Activated CD4-positive, alpha-beta T cell treated with anti-CD3 and anti-CD28 coated beads for 24 hours (primary cell): ENCODE measurements at places on chromosomes 6 and 20.
A peak's percentile ranks its signal among the peaks of the same experiment; 100 is the strongest.

DNA sequence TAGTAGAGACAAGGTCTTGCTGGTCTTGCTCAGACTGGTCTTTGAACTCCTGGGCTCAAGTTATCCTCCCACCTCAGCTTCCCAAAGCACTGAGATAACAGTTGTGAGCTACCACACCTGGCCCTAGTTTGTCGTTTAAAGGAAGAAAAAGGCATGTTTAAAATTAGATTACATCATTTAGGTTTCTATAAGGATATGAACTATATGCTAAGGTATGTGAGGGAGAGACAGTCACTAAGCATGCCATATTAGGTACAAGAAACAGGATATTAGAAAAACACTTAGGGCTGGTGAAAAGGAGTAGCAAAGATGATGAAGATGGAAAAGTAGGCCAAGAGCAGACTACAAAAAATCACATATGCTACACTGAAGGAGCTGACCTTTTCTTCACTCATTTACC, 106.4 kb downstream of the ASCC3 start:
- DNase-seq, result no peak

DNA sequence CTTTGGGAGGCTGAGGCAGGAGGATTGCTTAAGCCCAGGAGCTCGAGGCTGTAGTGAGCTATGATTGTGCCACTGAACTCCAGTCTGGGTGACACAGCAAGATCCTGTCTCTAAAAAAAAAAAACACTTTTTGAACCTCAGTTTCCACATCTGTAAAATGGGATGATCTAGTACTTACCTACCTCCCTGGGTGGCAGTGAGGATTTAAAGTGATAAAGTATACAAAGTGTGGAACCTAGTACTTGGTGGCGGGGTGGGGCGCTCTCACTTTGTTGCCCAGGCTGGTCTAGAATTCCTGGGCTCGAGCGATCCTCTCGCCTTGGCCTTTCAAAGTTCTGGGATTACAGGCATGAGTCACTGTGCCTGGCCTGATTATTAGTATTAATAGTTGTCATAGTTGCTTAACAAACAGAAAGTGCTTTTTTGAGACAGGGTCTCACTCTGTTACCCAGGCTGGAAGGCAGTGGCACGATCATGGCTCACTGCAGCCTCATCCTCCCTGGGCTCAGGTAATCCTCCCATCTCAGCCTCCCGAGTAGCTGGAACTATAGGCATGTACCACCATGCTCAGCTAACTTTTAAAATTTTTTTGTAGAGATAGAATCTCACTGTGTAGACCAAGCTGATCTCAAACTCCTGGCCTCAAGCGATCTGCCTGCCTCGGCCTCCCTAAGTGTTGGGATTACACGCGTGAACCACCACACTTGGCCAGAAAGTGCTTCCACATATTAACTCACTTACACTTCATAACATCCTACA, 7.0 kb upstream of the PLTP start:
- no peak for DNase-seq

- no peak for DNase-seq
These were observed 17.7 kb downstream of the HCK start for GRCh38 chr20:32069711-32070110.

GRCh38 chr6:1212919-1213318, 99.0 kb upstream of the FOXQ1 start:
- no peak for DNase-seq

- no peak for DNase-seq
These were observed 4.2 kb downstream of the PHIP start for GRCh38 chr6:79073888-79074287.

DNA sequence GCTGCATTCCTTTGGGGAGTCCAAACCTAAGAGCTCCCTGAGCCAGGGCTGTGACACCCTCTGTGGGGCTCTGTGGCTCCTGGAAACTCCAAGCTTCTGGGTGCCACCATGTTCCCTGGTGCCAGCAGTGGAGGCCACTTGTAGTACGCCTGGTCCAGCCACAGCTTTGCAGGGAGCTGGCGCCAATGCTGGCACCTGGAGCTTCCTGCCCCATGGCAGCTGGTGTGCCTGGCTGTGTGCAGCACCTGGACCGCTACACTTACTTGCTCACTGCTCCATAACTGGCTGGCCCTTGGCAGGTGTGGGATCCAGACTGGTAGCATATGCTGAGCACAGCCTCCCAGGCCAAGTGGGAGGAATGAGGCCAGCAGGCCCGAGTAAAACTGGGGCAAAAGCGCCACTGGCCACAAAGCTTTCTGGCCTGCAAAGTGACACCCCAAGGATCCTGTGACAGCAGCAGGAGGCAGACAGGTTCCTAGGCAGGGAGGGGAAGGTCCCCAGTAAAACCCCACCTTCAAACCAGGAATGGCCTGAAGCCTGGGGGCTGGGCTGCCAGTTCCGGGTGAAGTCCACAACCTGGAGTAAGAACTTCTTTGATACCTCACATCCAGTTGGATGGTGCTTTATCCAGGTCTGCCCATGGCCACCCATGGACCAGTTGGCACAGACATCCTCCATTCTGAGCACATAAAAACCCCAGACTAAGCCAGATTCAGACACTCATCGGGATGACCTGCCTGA, 461.0 kb downstream of the TBC1D32 start:
- no peak for DNase-seq

DNA sequence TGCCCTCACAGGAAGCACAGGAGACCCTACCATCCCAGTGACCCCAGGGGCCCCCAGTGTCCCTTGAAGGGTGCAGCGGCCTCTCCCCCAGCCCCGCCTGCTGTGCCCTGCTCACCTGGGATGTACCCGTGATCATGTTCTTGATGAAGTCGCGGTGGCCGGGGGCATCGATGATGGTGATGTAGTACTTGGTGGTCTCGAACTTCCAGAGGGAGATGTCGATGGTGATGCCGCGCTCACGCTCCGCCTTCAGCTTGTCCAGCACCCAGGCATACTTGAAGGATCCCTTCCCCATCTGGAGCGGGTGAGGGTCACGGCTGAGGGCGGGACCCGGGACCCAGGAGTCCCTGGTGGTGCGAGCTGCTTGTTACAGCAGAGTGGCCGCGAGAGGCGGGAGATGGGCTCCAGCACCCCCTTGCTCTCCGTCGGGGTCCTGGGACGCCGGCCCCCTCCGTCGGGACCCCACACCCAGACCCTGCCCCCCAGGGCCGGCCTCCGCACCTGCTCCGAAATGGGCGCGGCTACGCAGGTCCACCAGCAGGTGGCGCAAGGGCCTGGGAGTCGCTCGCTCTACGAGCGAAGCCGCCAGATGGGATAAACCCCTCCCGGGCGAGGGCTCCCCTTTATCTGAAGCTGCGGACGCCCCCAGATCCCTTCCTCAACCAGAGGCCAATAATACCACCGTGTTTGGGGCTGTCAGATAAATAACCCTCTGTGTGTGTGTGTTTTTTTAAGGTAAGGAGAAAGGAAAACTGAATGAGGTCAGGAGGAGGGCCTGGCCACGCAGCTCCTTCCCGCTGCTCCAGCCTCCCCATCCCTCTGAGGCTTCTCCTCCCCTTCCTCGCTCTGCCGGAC, 2.9 kb downstream of the EEF1A2 start:
- DNase-seq, result peak; percentile 72

- no peak for DNase-seq
These were observed 29.3 kb upstream of the PDYN start for GRCh38 chr20:2023151-2023550.

- DNase-seq, result no peak
These were observed 182.6 kb upstream of the JAG1 start for GRCh38 chr20:10856237-10857015.

- no peak for DNase-seq
These were observed 38.1 kb downstream of the FAM50B start for GRCh38 chr6:3887150-3887700.

DNA sequence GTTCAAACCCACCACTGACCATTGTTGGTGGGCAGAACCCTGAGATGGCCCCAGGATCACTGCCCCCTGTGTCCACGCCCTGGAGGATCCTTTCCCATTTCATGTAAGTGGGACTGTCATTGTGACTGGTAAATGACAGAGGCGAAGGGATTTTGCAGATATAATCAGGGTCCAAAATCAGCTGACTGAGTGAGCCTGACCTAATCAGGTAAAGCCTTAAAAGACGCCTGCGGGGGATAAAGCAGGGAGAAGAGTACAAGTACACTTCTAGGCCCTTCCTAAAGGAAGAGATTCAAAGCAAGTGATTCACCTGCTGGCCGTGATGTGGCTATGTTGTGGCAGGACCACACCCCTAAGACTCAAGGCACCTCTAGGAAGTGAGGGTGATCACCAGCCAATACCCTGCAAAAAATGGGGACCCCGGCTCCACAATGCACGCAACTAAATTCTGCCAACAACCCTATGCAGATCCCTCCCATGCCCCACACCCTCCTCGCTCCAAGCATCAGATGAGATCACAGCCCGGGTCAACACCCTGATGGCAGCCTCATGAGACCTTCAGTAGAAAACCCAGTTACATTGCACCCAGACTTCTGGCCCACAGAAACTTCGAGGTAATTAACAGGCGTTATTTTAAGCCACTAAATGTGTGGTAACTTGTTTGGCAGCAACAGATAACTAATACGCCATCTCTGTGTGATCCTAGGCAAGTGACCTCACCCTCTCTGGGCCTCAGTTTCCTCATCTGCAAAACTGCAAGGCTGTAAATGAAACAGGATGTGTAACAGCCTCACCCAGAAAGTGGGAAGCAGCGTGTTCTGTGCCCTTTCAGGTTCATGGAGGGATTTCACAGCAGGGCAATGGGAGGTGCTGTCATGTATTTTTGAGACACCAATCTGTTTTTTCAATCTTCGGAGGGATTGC, 11.3 kb downstream of the PREX1 start:
- DNase-seq, result no peak

GRCh38 chr20:35618263-35619131, 2.9 kb downstream of the SPAG4 start:
- no peak for DNase-seq

DNA sequence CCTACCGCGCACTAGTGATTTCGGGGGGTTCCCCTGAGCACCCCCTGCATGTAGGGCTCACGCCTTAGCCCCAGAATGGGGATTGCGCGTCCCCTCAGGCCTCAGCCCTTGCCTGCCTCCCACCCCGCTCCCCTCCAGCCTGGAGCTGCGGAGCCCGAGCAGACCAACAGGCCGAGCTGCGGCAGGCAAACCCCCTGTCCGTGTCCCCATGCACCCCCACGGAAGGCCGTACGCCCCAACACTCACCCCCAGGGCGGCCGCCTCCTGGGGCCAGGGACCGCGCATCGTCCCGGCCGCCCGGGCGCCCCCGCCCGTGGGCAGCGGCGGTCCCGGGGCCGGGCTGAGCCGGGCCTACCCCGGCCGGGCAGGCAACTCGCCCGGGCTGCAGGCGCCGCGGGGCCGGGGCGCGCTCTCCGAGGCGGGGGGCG, 1.2 kb upstream of the KCNB1 start:
- DNase-seq, result no peak

- no peak for DNase-seq
These were observed 10.9 kb downstream of the SPATS1 start for GRCh38 chr6:44353336-44353735.

DNA sequence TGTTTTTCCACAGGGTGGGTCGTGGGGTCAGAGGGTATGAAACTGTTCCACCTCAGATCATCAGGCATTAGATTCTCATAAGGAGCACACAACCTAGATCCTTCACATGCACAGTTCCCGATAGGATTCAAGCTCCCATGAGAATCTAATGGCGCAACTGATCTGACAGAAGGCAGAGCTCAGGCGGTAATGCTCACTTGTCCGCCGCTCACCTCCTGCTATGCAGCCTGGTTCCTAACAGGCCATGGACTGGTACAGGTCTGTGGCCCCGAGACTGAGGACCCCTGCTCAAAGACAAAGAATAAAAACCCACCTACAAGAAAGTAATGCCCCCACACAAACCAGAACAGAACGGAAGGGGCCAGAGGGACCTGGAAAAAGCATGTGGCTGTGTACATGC, 76.1 kb upstream of the SNX9 start:
- no peak for DNase-seq

DNA sequence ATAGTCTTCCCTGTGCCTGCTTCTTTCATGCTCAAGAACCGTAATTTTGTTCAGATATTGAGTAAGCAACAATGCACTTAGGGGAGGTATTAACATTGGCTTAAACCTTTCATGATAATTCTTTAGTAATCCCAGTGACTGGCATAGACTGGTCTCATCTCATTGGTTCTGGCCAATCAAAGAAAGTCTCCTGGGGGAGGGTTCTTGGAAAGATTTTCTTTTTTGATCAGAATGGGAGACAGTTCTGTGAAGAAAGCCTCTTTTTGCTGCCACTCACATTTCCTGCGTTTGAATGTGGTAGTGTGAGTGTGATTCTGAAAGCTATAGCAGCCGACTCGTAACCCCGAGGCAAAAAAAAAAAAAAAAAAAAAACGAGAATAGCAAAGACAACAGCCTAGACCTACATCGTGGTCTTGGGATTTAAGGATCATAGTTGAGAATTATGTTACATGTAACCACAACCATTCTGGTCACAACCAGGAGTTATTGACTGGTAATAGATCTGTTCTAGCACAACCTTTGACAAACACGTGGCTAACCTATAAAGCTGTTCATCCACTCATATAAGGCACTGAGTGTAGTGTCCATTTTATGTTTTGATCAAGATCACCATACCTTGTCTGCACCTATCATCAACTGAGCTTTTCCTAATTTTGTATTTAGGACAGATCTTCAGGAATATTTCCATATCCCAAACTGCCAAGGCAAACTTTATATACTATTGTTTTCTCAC, 15.1 kb upstream of the TMEM217 start:
- no peak for DNase-seq

- no peak for DNase-seq
These were observed 157.7 kb upstream of the MMS22L start for GRCh38 chr6:97440590-97441176.

DNA sequence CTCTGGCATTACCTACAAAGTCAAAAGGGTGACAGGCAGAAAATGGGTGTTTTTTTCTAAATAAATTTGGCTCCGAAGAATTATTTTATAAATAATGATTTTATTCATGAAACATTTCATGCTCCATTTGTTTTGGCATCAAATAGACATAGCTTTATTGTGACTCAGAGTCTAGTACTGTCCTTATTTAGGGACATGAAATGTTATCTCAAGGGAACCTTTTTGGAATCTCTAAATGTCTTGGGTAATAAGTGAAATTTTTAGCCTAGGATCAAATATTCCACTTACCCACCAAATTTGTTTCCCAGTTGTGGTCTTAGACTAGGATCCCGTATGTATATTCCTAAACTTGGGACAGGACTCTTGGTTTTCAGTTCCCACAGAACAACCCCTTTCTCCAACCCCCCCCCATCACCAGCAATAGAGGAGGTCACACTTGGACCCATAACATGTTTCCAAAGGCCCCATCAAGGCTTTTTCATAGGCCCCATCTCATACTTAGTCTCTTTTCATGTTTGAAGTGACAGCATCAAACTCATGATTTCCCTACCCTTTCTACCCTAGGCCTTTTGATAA, 81.8 kb downstream of the JAG1 start:
- no peak for DNase-seq

DNA sequence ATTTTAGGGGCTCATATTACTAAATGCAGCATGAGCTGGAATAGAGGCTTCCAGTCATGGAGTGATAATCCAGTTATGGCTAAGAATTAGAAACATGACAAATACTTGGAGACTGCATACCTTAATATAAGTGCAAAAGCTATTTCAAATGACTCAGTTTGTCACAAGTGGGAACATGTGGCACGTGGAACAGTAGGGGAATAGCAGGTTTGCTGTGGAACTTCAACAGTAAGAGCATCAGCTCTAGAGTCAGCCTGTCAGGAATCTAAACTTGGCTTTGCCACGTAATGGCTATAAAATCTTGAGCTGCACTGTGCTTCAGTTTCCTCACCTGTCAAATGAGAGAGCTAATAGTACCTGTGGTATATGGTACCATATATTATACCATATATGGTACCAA, 62.1 kb downstream of the HTR1B start:
- no peak for DNase-seq

GRCh38 chr6:118353564-118353963, 194.5 kb upstream of the PLN start:
- no peak for DNase-seq

- no peak for DNase-seq
These were observed 503.2 kb upstream of the ID4 start for GRCh38 chr6:19333936-19334335.
